NCI-H1417 treated with DMSO at 0.1 percent for 48 hours (cell line): ENCODE measurements at places on chromosomes 7 and 10.

DNA sequence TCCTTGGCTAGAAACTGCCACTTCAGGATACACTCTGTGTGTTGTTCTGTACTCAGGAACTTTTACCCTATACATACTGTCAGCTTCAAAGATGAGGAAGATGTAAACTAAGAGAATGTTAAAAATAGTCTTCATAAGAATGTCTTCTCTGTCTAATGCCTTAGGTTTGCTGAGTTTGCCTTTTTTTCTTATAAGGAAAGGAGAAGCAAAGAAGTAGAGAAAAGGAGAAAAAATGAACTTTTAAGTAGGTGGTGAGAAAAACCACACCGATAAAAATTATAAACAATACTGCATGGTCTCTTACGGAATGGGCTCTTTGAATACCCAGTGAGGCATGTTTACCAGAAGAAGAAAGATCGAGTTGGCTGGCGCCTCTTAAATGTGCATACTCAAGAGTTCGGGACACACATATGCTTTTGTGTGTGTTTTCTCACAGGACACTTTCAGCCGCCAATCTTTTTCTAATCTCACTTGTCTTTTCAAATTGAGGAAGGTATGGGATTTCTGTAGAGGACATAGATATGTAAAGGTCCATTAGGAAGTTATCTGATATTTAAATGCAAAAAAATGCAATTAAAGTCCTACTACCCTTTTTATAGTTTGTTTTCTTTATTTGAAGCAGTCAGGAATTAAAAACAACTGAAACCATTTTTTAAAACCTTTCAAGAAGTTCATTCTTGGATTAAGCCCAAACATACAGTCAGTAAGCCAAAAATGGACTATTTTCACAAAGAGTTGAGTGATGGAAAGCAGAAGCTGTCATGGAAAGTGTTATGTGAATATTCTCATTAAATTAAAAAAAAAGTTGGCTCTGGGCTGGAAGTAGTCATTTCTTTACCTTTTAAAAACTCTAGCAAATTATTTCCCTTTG is 100.6 kb upstream of the MDFIC start:
- no peak for DNase-seq

- DNase-seq: no peak
Measured at GRCh38 chr10:79107736-79108264, 39.0 kb downstream of the ZMIZ1 start.

DNA sequence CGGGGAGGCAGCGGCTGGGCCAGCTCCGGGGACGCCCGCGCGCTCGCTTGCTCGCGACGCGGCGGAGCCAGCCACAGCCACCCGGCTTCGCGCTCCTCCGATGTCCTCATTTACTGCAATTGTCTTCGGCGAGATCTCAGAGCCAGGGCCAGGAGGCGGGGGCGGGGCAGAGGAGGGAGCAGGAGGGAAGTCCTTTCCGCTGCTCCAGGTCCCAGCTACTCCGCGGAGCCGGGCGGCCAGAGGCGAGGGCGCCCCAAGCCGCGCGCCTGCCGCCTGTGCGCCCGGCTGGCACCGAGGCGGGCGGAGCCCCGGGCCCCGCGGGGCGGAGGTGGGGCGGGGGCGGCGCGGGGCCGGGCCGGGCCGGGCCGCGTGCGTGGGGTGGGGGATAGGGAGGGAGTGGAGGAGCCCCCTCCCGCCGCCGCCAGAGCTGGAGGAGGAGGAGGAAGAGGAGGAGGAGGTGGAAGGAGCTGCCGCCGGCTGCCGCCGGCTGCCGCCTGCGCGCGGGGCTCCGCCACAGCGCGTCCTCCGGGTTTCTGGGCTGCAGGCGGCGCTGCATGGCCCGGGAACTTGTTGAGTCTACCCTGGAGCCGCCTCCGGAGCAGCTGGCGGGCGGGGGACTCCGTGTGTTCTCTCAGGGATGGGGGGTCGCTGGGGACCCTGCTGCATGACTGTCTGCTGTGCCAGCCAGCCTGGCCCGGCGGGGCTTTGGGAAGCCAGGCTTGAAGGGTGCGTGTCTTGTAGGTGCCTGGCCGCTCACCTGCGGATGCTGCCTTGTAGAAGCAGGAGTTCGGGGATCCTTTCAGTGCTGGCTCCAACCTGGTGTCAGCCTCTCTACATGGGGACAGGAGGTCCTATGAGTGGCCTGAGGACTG is at the start of gene INSYN2A:
Gene INSYN2A (minus strand): TSS at position 310 of the 872 bp plus-strand sequence. CDS start 20,196 bp downstream, outside the sequence.
- no peak for DNase-seq

DNA sequence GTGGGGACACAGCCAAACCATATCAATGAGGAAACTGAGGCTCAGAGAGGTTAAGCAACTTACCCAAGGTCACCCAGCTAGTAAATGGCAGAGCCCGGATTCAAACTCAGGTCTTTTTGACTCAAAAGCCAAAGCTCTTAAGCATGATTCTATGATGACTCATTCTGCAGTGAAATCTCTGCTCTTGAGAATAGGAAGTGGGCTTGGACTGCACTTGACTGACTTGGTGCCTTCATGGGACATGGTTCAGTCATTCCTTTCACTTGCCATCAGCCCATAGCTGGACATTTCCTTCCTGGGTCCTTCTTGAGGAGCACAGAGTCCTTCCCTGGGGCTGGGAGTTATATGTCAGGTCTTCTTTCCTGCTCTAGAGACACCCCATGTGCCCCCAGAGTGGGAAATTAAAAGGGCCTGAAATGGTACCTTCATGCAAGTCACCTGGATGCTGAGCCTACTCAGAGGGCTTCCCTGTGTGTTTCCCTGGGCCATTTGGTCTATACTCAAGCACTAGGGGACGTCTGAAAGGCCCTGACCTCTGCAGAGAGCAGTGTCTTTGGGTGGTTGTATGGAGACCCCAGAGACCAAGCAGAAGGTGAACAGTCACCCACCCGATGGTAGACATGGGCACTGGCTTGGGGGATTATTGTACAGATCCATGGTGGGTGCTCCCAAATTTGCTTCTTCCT is 62.4 kb upstream of the SDK1 start:
- no peak for DNase-seq

- no peak for DNase-seq
Measured at GRCh38 chr7:114083166-114084001, 164.6 kb upstream of the PPP1R3A start.

DNA sequence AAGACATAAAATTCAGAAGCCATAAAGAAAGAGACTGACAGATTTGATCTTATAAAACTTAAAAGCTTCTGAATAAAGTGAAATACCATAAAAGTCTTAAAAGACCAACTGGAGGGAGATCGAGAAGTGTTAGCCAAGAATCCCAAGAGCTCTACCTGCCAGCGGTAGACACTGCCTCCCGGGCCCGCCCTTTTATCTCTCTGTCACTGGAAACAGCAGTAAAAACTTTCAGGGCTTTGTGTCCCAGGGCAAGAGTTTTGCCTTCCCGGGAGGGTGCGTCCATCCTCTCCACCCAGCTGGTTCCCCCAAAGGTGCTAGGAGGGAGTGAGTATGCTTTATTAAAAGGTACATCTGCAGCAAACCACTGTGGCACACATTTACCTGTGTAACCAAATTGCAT is 5.8 kb downstream of the PLA2G12B start:
- no peak for DNase-seq

DNA sequence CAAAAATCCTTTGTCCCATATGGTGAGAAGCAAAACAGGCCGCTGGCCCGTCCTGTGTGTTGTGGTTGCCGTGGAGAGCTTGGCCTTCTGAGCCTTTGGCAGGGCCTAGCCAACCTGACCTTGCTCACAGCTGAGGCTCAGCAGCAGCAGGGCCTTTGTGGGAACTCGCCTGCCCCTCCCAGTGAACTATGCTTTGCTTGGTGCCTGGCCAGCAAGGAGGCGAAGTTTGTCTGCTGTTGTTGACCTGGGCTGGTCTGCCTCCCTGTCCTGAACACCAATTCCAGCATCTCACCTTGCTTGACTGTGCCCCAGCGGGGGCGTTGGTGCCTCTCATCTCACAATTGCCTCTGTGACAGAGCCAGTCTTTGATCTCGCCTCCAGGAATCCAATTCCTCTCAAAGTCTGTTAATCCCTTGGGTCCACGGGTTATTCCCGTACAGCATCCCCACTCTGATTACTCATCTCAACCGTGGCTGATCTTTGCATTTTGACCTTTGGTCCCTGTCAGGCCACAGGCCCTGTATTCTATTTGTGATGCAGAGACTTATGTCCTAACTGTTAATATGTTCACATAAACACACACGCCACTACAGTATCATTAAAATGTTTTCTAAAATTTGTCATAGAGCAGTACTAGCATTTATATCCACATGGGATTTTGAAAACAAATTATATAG is 22.6 kb downstream of the EPDR1 start:
- no peak for DNase-seq

DNA sequence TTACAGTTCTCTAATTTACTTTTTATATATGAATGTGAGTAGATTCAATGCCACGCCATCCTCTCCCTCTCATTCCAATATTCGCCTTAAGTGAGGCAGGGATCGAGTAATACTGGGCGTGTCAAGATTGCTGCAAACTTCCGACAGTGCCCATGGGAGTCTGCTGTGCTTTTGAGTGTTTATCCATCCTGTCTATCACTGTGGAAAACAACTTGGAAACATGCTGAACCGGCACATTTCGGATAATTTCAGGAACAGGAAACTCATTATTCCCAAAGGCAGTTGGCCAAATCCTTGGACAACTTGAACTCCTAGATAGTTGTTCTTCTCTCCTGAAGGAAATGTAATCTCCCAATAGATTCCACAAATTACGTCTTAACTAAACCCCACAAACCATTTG is 28.5 kb downstream of the PIP4K2A start:
- no peak for DNase-seq

DNA sequence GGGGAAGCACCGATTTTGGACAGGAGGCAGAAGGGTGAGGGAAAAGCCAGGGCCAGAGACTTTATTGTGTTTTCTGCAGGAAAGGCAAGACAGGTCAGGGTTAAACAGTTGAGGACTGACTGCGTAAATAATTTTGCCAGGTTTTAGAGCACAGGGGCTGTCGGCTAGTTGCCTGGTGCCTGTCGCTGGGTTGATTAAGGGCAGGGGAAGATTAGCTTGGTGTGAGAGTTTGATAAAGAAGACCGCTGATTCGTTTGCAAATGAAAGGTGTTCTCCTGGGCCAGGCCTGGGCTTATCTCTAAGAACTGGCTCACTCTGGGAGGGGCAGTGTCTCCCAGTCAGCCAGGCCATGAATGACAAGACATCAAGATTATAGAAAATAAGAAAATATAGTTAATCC is 75.6 kb downstream of the SLC37A3 start:
- no peak for DNase-seq

GRCh38 chr7:24229481-24230226 is 54.3 kb upstream of the NPY start:
- DNase-seq: no peak

GRCh38 chr10:124125305-124126116 is 32.1 kb upstream of the CHST15 start:
- no peak for DNase-seq

- no peak for DNase-seq
Measured at GRCh38 chr10:2925631-2926030, 141.7 kb upstream of the PFKP start.

DNA sequence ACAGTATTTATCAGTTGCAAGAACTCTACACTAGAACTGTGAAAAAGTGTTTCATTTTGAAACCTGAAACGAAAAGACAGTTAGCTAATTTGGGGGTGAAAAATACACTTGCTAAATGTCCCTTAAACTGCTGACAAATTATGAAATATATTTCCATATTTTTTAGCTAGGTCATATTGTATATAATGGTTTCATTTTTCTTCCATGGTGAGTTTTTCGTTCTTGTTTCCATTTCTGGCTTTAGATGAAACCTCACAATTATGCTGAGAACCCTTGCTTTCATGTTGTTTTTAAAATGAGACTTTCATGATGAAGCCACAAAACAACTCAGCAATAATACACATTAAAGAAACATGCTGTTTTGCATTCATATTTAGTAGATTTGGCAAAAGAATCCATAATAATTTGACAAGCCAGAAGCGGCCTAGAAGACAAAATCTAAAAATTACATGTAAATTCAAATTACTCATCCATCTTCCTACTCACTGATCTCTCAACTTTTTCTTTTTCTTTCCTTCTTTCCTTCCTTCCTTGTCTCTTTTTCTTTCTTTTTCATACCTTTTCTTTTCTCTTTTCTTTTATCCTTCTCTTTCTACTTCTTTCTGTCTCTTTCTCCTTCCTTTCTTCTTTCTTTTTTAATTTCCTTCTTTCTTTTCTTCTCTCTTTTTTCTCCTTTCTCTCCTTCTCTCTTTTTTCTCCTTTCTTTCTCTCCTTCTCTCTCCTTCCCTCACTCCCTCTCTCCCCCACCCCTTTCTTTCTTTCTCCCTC is 46.5 kb upstream of the ITGB8 start:
- no peak for DNase-seq

DNA sequence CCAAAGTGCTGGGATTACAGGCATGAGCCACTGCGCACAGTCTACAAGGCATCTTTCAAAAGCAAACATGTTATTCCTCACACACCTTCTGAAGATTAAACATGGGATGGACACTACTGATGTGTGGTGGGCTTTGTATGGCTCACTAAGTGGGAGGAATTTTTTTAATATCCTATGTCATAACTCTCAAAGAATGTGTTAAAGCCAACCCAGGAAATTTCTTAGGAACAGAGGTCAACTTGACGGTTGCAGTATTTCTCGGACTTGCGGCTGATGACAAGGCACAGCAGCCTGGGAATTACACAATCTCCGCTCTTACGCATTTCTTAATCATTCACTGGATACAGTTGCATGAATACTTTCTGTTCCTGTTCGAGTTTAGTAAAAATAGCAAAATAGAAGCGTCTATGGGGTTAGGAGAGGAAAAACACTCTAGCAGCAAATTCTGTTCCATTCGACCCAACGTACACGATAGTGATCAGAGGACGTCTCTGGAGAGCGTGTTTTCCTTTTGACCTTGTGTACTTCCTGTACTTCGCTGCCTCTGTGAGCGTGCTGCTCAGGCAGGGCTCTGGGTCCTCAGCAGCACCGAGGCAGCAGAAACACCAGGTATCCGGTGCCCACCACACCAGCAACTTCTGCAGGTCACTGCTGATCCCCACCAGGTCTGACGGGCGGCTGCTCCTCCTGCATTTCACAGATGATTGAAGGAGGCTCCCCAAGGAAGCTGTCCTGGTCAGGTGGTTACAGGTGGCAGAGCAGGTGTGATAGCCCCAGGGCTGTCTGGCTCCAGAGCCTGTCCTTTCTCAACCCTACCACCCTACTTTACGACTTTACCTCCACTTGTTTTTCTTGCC is 26.4 kb upstream of the SRGN start:
- DNase-seq: no peak

- DNase-seq: no peak
Measured at GRCh38 chr10:554182-554848, 135.2 kb downstream of the DIP2C start.

GRCh38 chr10:110356628-110357245 is 52.0 kb upstream of the SMNDC1 start:
- DNase-seq: no peak

DNA sequence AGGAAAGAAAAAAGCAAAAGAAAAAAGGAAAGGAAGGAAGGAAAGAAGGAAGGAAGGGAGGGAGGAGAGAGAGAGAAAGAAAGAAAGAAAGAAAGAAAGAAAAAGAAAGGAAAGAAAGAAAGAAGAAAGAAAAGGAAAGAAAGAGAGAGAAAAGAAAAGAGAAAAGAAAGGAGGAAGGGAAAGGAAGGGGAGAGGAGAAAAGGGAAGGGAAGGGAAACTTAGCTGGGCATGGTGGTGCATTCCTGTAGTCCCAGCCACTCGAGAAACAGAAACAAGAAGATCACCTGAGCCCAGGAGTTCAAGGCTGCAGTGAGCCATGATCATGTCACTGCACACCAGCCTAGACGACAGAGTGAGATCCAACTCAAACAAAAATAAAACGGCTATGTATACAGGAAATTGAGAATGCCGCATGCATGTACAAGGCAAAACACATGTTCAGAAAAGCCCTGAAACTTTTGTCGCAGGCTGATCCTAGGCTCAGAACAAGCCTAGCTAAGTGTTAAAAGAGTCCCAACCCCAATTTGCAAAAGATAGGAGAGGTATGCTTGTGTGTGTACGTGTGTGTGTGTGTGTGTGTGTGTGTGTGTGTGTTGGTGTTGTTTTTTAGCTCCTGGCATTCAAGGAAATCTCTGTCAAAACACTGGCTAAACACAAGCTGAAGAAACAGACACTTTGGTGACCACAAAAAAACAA is 6.6 kb upstream of the NPC1L1 start:
- DNase-seq: no peak
